ENCODE measurements at places on chromosomes 11 and 22. TPM values are rescaled to one million over a fixed set of nuclear protein-coding genes. Genes with fewer than 3 reads are reported as not detected.

SPINDOC gene
- polyA plus RNA-seq: 21.3 TPM

NKAPD1 gene
- 26.1 TPM for polyA plus RNA-seq

TIMP3 gene
- 127 TPM for polyA plus RNA-seq

DNA sequence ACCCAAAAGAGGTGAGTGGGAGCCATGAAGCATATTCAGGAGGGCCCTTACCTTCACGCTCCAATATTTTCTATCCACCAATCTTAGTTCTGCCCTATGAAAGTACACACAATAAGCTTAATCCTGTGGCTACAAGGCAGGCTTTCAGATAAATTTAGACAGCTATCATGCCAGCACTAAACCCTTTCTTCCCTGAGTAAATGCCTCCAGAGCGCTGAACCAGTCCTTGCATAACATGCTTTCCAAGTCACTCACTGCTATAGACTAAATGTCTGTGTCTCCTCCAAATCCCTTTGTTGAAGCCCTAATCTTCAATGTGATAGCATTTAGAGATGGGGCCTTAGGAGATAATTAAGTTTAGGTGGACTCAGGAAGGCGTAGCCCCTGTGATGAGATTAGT is 50.3 kb upstream of the FIBIN start:
- DNase-seq: no peak

DNA sequence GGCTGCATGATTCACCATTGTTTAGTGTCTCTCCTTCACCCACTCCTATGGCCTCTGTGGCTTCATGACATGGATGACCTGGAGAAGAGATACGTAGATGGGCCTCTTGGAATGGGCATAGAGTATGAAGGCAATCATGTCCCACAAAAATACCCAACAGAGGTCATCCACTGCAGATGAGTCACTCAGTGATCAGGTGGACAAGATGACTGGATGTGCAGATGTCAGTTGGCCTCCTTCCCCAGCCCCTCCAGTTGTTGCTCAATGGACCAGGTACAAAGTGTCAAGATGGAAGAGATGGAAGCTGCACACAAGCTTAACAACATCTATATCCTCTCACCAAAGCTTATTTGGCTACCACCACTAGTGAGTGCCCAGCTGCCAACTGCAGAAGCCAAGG is 41.0 kb upstream of the CLPB start:
- DNase-seq: no peak

- DNase-seq: no peak
These were observed 3.3 kb downstream of the SIDT2 start for GRCh38 chr11:117181586-117182550.

- DNase-seq: no peak
These were observed 50.5 kb downstream of the RAB30 start for GRCh38 chr11:83020942-83021779.

- DNase-seq: no peak
These were observed 132.9 kb upstream of the ZBED5 start for GRCh38 chr11:10990637-10991193.

DNA sequence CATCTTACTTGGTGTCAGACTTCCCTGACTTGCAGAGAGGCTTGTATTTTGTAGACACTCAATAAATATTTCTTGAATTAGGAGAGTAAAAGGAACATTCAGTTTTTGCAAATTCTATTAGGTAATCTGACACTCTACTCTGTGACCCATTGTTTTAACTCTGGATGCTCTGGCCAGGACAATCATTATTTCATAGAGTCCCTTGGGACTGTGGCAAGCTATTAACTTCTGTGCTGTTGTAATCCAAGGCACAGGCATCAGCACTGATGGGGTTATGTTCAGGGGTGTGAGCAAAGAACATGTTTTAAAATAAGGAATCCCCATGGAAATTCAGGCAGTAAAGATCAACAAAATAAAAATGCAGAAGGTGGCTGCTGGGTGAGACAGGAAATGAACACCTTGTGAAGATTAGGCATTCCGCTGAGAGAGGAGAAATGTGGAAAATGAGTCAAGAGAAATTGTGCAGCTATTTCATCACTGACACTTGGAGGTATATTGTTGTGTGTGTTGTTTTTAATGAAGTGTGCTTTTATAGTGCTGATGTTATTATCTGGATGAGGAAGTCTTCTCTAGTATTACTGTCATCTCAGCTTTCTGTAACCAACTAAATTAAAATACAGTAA is 175.2 kb downstream of the WNT11 start:
- DNase-seq: no peak

DNA sequence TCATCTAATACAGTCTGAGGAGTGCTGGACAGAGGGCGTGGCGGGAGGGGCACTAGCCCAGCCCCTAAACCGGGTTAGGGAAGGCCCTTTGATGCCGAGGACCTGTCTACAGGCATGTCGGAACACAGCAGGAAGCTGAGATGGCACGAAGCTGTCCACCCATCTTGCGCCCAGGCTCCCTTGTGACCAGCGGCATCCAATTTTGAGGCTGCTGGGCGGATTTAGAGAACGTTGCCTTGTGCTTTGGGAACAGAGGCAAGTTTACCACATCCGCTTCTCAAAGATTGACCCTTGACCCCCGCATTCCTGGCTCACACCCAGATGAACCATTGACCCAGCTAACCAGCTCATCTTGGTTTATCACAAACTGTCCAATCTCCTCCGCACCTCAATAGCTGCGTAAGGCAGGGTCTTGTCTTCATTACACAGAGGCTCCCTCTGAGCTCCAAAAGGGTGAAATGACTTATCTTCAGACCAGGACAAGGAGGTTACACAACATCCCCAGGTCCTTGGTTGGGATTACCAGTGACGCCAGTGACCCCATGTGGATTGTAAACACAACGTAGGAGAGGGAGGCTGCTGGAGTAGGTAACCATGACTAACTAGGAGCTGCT is 4.5 kb downstream of the FAM83F start:
- no peak for DNase-seq

- DNase-seq: no peak
These were observed 11.7 kb downstream of the BTG4 start for GRCh38 chr11:111500481-111500880.

- DNase-seq: no peak
These were observed 29.5 kb upstream of the NCAM1 start for GRCh38 chr11:112931703-112932102.

GRCh38 chr11:8016440-8016839 is 29.3 kb downstream of the EIF3F start:
- no peak for DNase-seq

GRCh38 chr11:62400281-62400680 is 18.6 kb upstream of the SCGB1A1 start:
- no peak for DNase-seq

- DNase-seq: no peak
These were observed 520.2 kb downstream of the METTL15 start for GRCh38 chr11:28628412-28628811.

GRCh38 chr11:95487391-95487790 is 256.4 kb upstream of the SESN3 start:
- DNase-seq: no peak

GRCh38 chr11:119493712-119494111 is 70.7 kb upstream of the THY1 start:
- DNase-seq: no peak
